ENCODE measurements at places on chromosomes 11 and 22. TPM values are rescaled to one million over a fixed set of nuclear protein-coding genes. Genes with fewer than 3 reads are reported as not detected.

- DNase-seq, result no peak
- H3K4me1 ChIP-seq, result no peaks in the 10 kb centered on the region
- H3K36me3 ChIP-seq, result peaks cover 53% of the 10 kb centered on the region
- no peak overlapping the region for H3K27ac ChIP-seq
- no peak overlapping the region for H3K4me3 ChIP-seq
- peaks cover 10% of the 10 kb centered on the region for H3K27me3 ChIP-seq
Measured at GRCh38 chr22:29300467-29300806, 6.0 kb upstream of the GAS2L1 start.

- H3K36me3 ChIP-seq, result no peaks in the 10 kb centered on the region
- H3K27ac ChIP-seq, result no peak overlapping the region
- no peak overlapping the region for H3K4me3 ChIP-seq
- peaks cover 9% of the 10 kb centered on the region for H3K27me3 ChIP-seq
- no peak for DNase-seq
Measured at GRCh38 chr22:48101704-48102103, 1339.3 kb downstream of the TBC1D22A start.

GRCh38 chr22:49198705-49199084 lies 629.0 kb downstream of the BRD1 start:
- H3K4me3 ChIP-seq, result no peak overlapping the region
- no peak overlapping the region for H3K27ac ChIP-seq
- H3K27me3 ChIP-seq, result peaks cover 5% of the 10 kb centered on the region
- no peaks in the 10 kb centered on the region for H3K4me1 ChIP-seq
- H3K36me3 ChIP-seq, result no peaks in the 10 kb centered on the region

The POU2AF2 gene
- total RNA-seq, result not detected

DNA sequence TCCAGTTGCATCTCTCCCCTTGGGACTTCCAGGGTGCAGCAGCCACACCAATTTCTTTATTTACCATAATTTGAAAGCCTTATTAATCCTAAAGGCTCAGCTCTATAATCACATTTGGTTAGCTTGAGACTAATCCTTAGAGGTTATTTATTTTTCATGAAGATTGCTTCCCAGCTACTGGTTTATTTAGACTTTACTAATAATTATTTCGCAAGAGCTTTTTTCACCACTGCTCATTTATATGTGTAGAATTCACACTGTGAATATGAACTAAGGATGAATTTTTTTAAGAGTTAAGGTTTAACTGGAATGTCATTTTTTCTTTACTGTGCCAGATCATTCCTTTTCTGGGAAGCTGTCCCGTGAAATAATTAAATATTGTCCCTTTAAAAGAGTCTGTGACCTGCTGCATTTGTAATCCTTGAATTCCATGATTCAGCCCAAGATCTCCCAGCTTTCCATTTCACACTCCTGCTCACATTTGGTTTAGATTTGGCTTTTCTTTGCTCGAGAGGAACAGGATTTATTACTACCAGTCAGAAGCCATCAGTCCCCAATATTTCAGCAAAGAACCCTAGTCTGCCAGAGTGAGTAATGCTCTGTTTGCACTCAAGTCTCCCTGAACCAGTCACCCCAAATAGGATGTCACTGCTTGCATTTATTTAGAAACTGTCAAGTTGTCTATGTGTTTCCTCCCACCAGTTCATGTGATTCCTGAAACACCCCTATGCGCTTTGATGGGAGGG lies 4.4 kb upstream of the CD44 start:
- H3K27ac ChIP-seq, result no peak overlapping the region
- H3K4me1 ChIP-seq, result peaks cover 58% of the 10 kb centered on the region
- H3K36me3 ChIP-seq, result peaks cover 7% of the 10 kb centered on the region
- H3K4me3 ChIP-seq, result no peak overlapping the region

The LUZP2 gene
- not detected for total RNA-seq
